ENCODE measurements at places on chromosomes 5 and 9.

GRCh38 chr5:9361835-9362234 lies 184.0 kb downstream of the SEMA5A start:
- DNase-seq = peak; percentile 30

DNA sequence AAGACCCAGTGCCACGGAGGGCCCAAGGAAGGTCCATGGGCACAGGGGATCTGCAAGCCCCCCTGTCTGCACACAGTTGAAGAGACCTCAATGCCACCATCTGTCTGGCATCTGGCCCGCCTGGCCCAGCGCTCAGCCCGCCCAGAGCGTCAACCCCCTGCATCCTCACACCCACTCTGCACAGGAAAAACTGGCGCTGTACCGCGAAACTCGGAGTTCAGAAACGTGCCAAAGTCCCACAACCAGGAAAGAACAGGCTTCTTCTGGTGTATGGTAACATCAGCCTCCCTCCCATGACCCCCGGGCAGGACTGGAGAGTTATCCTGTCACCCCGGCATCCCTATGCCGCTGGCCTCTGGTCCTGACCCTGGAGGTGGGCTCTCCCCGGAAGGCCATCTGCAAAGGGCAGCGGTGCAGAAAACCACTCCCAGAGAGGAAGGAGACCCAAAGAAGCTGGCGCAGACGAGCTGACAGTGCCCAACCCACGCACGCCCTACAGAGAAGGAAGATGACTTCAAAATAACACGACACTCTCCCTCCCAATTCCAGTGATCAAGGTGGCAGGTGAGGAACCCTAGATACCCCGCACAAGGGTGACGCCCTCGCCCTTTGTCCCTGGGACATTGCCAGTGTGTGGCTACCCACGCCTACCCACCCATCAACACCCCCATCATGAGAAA lies 18.9 kb downstream of the VAV2 start:
- DNase-seq = no peak

- no peak for DNase-seq
Measured at GRCh38 chr5:143898381-143898780, 86.4 kb downstream of the HMHB1 start.

DNA sequence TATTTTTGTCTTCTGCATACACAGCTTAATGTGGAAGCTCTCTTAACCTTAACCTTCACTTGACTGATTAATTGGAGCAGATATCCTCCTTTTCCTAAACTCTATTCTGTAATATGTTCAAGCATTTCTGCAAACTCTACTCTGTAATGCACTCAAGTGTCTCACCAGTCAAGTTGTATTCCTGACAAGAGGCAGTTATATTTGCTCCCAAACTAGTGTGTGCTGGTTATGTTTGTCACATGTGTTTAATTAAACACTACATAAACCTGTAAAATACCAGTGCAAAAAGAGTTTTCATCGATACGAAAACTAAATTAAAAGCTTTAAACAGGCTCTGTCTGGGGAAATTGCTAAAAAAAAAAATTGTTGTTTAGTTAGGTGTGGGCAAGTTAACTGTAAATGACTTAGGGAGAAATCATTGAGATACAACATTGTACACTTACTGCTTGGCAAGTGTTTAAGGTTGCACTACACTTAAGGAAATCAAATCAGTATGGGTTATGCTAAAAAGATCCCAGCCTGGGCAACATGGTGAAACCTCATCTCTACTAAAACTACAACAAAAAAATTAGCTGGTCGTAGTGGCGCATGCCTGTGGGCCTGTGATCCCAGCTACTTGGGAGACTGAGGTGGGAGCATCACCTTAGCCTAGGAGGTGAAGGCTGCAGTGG lies 6.7 kb downstream of the FAF2 start:
- no peak for DNase-seq

- DNase-seq = no peak
Measured at GRCh38 chr9:128114326-128115186, 13.0 kb downstream of the PTGES2 start.

DNA sequence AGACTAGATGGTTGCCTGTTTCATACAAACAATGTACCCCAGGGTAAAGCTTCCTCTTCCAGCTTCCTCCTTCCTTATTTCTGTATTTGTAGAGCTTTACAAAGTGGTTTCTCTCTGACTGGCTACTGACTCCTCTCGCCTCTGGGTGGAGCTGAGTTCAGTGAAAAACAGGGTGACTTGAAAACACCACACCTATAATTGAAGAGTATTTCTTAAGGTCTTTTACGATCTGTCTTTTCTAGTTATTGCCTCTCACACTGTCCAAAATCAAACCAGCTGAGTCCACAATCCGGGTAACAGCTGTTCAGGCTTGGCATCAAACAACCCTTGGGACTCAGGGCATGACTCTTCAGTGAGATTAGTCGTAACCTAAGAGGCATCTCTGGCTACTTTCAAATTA lies 200.4 kb downstream of the ARRDC3 start:
- DNase-seq = no peak

DNA sequence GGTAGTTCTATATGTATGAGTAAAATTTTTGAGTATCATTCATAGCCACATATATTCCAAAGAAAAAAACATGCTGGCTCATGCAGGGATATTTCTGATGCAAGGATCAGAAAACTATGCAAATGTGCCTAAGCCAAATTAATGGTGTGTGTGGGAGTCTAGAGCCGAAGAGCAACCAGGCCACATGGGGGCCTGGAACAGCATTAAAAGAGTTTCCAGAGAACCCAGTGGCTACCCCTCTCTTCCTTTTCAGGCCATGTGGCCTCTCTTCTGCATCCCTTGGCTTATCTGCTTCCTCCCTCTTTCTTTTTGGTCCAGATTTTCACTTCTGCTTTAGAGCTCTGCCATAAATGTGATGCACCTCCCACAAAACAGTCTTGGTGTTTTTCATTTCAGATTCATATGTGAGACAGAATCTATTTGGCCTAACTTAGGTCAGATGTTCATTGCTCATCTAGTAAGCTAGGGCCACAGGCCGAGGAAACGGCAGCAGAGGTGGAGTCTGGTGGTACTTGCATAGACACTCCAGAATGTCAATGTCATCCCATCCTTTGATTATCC lies 300.0 kb downstream of the SH3GL2 start:
- DNase-seq = no peak

- no peak for DNase-seq
Measured at GRCh38 chr9:137353223-137354152, 51.4 kb upstream of the NRARP start.

DNA sequence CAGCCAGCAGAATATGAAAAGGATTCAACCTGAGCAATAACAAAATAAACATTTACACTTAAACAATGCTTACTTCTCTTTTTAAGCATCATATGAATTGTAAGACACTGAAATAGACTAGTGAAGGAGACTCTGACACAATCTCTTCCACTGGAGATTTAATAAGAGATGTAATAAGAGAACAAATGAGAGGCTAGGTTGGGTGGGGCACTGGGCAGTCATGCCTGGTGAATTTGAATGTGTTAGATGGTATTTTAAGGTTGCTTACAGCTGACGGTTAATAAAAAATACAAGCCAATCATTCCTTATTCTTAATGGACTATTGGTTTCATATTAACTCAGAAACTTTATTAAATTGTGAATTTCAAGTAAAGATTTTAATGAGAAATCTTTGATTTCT lies 105.9 kb upstream of the TARS1 start:
- no peak for DNase-seq

DNA sequence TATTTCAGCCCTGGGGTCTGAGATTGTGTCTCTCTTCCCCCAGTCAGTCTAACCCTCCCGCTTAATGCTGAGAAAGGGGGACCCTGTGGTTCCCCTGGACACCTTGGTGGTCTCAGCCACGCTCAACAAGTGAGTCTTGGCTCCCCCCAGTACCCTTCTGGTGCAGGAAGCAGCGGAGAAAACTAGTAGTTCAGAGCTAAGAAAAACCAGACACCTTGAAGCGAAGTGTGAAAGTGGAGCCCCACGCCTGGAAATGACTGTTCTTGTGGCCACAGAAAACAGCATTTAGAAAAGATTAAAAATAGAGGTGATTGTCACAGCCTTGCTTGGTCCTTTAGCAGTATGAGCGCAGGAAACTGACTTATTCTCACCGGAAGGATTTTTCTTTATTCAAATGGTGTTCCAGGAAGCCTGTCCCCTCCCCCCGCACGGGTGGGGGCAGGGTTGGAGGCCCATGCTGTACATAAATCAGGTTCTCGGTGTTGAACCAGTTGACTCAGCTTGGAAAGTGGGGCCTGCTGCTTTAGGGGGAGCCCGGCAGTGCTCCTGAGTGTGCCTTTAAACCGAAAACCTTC lies 8.1 kb downstream of the ARPC5L start:
- DNase-seq = peak; percentile 92

- no peak for DNase-seq
Measured at GRCh38 chr9:32255026-32255425, 129.4 kb upstream of the ACO1 start.

DNA sequence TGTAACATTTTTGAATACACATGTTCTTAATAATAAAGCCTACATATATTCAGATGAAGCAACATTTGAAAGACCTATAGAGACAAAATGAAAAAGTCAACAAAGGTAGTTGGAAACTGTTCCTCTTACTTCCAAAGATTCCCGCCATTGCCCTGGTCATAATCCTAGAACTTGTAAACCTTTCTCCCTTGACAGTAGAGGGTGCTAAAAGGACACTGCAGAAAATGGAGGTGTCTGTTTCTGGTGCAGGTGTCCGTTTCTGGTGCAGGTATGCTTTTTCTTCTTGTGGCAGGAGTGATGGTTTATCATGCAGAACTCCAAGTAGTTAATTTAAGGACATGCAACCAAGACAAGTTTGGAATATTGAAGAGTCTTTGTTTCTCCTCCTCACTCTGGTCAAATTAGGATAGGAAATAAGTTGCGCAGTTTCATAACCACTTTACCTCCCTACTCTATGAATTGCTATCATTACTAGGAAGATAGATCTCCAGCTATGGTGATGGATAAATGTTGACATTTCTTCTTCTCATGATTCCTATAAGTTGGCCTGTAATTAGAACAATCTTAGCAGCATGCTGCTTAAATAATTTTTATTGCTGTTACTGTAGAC lies 56.0 kb upstream of the FAM174A start:
- no peak for DNase-seq

GRCh38 chr5:88553136-88553875 lies 284.7 kb upstream of the TMEM161B start:
- no peak for DNase-seq

GRCh38 chr5:87413343-87413645 lies 564 bp upstream of the CCNH start:
- no peak for DNase-seq

GRCh38 chr9:84435902-84436301 lies 95.3 kb upstream of the SLC28A3 start:
- no peak for DNase-seq

- no peak for DNase-seq
Measured at GRCh38 chr5:157828944-157829639, 29.9 kb downstream of the CLINT1 start.

GRCh38 chr9:17761984-17762676 lies 183.3 kb downstream of the SH3GL2 start:
- no peak for DNase-seq

- DNase-seq = no peak
Measured at GRCh38 chr9:35727676-35728040, 4.3 kb downstream of the TLN1 start.

GRCh38 chr9:85501456-85501855 lies 240.3 kb downstream of the AGTPBP1 start:
- DNase-seq = no peak

DNA sequence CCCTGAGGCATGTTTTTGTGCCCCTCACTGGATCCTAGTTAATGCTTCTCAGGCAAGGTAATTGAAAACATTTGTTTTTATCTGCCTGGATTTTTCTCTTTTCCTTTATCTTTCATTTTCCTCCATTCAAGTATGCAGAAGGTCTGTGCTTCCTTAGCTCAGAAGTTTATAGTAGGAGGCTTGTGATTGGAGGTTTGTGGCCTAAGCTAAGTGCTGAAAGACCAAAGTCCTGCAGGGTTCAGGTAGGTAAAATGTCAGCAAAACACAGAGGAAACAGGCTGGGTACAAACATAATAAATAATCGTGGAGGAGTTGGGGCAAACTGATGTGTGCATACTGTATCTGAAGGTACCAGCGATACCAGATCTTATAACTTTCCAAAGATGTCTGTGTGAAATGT lies 230.9 kb upstream of the KLF4 start:
- no peak for DNase-seq

DNA sequence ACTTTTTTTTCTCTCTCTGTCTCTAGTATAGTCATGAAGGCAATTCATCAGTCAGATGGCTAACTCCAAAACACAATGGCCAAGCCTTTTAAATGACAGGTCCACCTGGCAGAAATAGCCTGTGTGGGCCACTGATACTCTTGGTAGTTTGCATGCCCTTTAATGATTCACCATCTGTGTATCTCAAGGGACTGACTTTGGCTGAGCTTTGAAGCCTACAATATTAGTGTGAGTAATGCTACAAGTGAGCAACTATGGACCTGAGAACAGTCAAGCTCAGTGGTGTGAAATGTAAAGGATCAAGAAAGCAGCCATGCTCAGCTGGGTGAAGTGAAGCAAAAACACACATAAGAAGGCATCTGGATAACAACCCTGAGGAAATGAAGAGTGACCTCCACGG lies 506.9 kb downstream of the TLE1 start:
- no peak for DNase-seq

- DNase-seq = no peak
Measured at GRCh38 chr5:134595458-134595838, 37.2 kb downstream of the SAR1B start.

DNA sequence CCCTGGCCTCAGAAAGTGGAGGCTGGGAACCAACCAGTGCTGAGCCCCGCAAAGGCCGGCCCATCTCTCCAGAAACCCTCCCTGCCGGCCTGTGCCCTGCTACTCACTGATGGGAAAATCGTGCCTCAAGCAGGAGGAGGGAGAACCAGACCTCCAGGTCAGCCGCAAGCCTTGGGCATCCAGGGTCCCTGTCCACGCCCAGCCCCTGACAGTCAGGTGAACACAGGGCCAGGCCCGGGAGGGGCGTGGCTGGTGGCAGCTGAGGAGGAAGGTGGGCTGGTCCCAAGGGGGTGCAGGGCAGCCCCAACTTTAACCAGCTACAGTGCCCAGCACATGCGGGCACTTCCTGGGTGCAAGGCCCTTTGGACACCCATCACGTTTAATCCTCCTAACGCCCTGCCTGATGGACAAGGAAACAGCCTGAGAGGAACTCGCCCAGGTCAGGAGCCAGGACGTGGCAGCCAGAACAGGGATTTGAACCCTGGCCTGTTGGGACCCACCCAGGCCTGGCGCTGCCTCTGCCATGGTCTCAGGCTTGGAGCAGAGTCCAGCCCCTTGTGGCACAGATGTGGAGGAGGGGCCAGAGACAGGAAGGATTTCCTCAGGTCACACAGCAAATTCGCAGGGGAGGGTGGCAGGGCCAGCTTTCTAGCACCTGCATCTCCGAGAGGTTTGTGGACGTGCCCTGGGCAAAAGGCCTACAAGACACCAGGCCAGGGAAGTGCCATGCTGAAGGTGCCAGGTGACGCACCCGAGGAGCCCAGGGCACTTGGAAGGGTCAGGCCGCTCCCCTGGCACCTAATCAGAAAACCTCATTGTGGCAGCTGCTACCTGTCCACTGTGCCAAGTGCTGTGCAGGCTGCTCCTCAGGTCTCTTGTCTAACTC lies 4.5 kb downstream of the RALGDS start:
- no peak for DNase-seq
